ENCODE measurements at places on chromosomes 6 and 20. TPM values are rescaled to one million over a fixed set of nuclear protein-coding genes. Genes with fewer than 3 reads are reported as not detected.

DNA sequence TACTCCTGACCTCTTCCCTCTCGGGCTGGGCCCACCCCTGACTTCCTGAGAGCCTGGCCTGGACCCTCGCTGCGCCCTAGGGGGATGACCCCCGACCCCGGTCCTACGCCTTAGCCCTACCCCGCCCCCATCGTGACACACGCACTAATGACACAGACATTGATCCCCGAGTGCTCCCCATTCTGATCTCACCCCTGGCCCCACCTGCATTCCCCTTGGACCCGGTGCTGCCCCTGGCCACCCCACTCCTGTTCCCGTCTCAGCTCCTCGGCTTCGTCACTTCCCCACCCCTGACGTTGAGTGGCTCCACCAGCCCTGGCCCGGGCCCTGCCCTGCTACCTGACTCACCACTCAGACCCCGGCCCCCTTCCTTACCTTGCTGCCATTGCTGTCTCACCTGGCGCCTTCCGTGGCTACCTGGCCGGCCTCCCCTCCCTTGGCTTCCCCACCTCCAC, 12.1 kb downstream of the RBCK1 start:
- H3K4me1 ChIP-seq: peaks cover 12% of the 10 kb centered on the region
- peaks cover 22% of the 10 kb centered on the region for H3K36me3 ChIP-seq
- H3K27me3 ChIP-seq: no peaks in the 10 kb centered on the region
- no peak overlapping the region for H3K4me3 ChIP-seq

POM121L2 gene
- total RNA-seq: not detected

SCAF8 gene
- total RNA-seq: 43.4 TPM

BANF2 gene
- total RNA-seq: not detected

DNA sequence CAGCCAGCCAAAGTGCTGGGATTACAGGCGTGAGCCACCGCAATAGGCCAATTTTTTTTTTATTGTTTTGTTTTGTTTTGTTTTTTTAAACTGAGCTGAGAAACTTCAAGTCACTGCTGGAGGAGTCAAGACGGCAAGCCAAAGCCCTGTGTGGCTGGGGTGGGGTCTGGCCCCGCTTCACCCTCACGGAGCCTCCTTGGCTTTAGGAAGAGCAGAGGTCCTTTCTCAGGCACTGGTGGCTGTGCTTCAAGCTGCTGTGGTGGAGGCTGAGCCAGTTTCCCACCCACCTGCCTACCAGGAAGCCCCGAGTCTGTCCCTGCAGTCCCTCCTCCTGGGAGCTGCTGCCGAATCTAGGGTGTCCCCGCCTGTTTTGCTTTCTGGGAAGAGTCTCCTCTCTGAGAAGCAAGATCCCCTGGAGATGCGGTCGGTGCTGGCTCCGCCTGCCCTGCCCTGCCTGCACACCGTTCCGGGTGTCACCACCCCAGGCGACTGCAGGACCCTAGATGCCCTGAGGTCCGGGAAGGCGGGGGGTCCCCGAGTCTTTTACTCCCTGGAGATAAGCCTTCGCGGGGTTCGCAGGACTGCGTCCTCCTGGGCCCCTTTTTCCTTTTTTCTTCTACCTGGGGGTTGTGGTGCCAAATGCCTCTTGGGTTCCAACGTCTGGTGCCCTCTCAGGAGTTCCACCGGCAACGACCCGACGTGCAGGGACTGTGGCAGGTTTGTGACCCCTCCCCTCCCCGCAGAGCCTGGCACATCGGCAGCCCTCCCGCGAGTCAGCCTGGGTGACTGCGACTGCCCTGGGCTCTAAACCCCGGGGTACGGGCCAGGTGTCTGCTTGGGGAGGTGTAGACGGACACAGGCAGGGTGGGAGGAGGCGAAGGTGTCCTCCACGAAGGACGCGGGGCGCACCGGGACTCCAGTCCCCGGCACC, 100.7 kb downstream of the TAF4 start:
- H3K4me3 ChIP-seq: no peak overlapping the region
- H3K4me1 ChIP-seq: no peaks in the 10 kb centered on the region
- no peak for DNase-seq
- H3K27ac ChIP-seq: no peak overlapping the region
- no peaks in the 10 kb centered on the region for H3K27me3 ChIP-seq

DNA sequence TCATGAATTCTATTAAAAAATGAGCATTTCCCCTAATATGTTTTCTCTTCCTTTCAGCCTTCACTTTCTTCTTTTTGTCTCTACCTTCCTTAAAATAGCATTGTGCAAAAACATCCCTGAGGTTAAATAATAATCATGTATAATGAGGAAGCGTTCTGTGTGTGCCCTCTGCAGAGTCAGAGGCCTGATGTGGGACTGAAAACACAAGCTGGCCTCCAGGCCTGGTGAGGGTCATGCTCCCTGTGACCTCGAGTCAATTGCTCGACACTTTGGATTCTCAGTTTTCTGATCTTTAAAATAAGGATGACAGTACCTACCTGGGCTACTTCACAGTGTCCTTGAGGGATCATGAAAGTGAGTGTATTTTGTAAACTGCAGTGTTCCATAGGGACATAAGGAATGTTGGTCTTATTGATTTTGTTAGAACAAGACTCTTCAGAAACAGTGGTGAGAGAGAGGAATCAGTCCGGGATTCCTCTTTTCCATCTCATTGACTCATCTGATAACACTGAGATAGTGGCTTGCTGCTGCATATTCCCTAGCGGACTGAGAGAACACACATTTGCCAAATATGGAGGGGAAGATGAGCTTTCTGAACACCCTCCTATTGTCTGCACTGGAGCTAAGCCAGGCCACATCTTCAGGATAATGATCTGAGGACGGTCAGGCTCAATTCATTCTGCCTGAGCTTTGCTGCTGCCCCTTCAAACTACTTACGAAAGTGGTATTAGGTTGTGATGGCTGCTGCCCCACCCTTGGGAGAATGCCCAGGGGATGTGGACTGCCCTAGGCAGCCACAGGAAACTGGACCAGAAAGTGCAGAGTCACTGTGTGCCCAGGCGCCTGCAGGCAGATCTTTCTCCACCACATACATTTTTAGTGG, 39.6 kb upstream of the PDE7B start:
- no peaks in the 10 kb centered on the region for H3K4me1 ChIP-seq
- no peaks in the 10 kb centered on the region for H3K36me3 ChIP-seq
- no peak overlapping the region for H3K4me3 ChIP-seq
- DNase-seq: no peak
- H3K27me3 ChIP-seq: no peaks in the 10 kb centered on the region

DNA sequence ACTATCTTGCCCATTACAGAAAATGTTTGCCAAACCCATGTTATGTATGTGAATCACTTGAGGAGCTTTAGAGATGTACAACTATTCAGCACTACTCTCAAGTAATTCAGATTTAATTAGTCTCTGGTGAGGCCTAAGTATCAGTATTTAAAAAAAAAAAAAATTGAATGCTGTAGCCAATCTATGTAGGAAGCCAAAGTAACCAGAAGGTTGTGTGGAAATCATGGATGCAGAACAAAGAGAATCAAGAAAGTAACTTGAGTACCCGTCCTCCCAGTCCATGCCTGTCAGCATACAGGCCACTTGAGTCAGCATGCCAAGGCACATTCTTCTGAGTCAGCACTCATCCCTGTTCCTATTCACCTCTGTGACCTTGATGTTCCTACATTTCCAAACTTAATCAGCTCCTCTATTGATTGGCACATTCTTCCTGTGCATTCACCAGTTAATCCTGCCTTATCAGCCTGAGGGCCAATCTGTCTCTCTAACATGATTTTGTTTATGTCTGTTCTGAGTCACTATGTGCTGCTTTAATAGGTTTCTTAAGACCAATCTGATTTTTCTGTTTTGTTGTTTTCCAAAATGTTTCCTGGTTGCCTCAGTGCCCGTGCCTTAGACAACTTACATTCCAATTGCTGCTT, 165.6 kb downstream of the KCNQ5 start:
- DNase-seq: no peak
- H3K4me1 ChIP-seq: no peaks in the 10 kb centered on the region
- H3K36me3 ChIP-seq: no peaks in the 10 kb centered on the region

GRCh38 chr20:48620507-48621375, 207.1 kb downstream of the PREX1 start:
- peak; percentile 69 for DNase-seq
- no peaks in the 10 kb centered on the region for H3K27me3 ChIP-seq
- peaks cover 16% of the 10 kb centered on the region for H3K4me1 ChIP-seq
- peak overlapping the region; percentile 66 for H3K4me3 ChIP-seq
- peak overlapping the region; percentile 68 for H3K27ac ChIP-seq

GRCh38 chr6:101445527-101445926, 52.0 kb downstream of the GRIK2 start:
- H3K27ac ChIP-seq: no peak overlapping the region
- H3K4me1 ChIP-seq: no peaks in the 10 kb centered on the region
- H3K4me3 ChIP-seq: no peak overlapping the region
- no peaks in the 10 kb centered on the region for H3K36me3 ChIP-seq

GRCh38 chr6:94389218-94389617, 969.9 kb upstream of the EPHA7 start:
- no peaks in the 10 kb centered on the region for H3K36me3 ChIP-seq
- H3K27me3 ChIP-seq: no peaks in the 10 kb centered on the region

SLC25A27 gene
- 1.0 TPM for total RNA-seq

- H3K4me1 ChIP-seq: no peaks in the 10 kb centered on the region
- H3K4me3 ChIP-seq: no peak overlapping the region
- no peaks in the 10 kb centered on the region for H3K27me3 ChIP-seq
- no peaks in the 10 kb centered on the region for H3K36me3 ChIP-seq
- DNase-seq: no peak
Observed at GRCh38 chr20:14622796-14623195, 285.4 kb upstream of the FLRT3 start.
